ENCODE measurements at places on chromosomes 1 and 21.

DNA sequence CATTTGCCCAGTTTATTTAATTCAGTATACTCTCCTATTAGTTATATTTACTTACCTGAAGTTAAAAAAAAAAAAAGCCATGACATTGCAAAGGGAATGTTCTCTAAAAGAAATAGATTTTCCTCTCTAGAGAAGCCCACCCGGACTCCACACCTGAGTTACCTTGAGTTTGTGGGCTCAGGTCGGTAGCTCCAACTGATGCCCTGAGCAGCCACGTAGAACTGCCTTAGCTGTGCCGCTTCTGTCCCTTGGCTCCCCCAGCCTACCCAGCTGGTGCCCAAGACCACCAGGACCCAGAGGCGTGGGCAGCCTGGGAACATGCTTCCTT, 250 bp downstream of the F5 start:
- no peak for DNase-seq

- no peak for DNase-seq
Observed at GRCh38 chr1:216815260-216816131, 92.3 kb upstream of the ESRRG start.

- DNase-seq: no peak
Observed at GRCh38 chr1:200265881-200266280, 144.0 kb downstream of the ZNF281 start.

DNA sequence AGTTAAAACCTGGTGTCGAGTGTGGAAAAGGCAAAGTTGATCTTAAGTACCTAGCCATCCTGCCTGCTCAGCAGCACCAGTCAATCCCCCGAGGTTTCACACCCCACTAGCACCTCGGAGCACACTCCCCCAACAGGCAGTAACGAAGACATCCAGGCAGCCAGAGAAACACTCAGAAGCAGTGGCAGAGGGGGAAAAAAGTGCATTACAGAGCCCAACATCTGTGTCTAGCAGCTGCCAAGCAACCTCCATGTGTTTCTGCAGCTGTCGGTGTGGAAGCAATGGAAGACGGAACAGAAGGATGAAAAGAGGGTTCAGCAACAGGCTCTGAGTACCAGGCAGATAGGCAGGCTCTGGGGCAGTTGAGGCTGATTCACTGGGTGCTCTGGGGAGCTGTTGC, 73.4 kb upstream of the PROX1 start:
- no peak for DNase-seq

GRCh38 chr21:37983336-37984095, 67.3 kb upstream of the KCNJ6 start:
- peak; percentile 11 for DNase-seq

- DNase-seq: no peak
Observed at GRCh38 chr1:9733160-9733789, 81.7 kb downstream of the PIK3CD start.

Measured in vagina (tissue), 2 donors.